ENCODE measurements at places on chromosomes 5 and 9.

GRCh38 chr9:134314039-134314949 is 12.0 kb upstream of the RXRA start:
- DNase-seq, result no peak

- DNase-seq, result no peak
These were observed 217.6 kb downstream of the NDUFS4 start for GRCh38 chr5:53777864-53778618.

DNA sequence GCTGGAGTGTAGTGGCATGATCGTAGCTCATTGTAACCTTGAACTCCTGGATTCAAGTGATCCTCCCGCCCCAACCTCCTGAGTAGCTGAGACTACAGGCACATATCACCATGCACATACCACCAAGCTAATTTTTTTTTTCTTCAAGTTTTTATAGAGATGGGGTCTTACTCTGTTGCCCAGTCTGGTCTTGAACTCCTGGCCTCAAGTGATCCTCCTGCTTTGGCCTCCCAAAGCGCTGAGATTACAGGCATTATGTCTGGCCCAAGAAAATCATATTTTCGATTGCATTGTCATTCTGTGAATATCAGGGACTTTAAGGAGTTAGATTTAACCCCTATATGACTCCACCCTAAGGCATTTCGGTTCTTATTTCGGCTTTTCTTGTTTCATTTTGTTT is 116.6 kb downstream of the VPS13A start:
- DNase-seq, result no peak

GRCh38 chr5:116911074-116911473 is 336.5 kb upstream of the SEMA6A start:
- no peak for DNase-seq

DNA sequence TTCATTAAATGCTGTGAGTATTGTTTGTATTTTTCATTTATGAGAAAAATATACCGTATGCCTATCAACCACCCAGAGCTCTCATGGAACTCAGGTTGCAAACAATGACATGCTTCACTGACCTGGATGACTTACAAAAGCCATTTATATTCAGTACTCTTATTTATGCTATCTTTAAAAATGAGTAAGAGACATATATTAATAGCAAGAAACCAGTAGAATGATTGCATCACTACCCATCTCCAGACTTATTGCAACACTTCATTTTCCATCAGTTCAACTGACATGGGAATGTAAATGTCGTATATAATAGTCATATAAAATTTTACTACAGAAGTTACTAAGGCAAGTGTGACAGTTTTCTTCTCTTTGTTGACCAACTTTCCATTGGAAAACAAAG is 69.1 kb downstream of the OTP start:
- DNase-seq, result no peak

DNA sequence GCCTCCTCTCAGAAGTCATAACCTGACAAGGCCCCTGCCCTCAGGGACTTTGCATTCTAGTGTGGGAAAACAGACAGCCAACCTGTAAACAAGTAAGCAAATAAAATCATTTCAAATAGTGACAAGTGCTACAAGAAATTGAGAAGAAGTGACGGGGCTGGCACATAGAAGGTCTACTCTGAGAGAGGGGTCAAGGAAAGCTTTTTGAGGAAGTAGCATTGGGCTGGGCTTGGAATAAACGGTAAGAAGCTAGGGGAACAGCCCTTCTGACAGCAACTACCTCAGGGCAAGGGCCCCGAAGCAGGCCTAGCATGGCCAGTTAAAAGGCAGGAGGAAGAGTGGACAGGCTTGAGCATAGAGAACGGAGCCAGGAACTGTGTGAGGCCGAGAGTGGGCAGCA is 4.8 kb upstream of the SLC2A8 start:
- no peak for DNase-seq

GRCh38 chr5:149221326-149221725 is 50.3 kb upstream of the AFAP1L1 start:
- DNase-seq, result no peak

DNA sequence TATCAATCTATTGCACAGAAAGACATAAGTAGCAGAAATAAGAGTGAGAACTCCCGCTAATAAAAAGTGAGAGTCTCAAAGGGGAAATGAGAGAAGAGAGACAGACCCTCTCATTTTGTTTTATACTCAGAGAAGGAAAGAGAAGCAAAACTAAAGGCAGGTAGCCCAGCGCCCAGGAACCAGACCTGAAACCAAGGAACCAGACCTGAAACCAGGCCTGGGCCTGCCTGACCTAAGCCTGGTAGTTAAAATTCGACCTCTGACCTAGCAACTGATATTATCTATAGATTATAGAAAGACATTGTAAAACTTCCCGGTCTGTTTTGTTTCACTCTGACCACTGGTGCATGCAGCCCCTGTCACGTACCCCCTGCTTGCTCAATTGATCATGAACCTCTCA is 134.5 kb upstream of the SEMA6A start:
- DNase-seq, result no peak

GRCh38 chr9:135014311-135015010 is 73.0 kb upstream of the OLFM1 start:
- DNase-seq, result no peak

DNA sequence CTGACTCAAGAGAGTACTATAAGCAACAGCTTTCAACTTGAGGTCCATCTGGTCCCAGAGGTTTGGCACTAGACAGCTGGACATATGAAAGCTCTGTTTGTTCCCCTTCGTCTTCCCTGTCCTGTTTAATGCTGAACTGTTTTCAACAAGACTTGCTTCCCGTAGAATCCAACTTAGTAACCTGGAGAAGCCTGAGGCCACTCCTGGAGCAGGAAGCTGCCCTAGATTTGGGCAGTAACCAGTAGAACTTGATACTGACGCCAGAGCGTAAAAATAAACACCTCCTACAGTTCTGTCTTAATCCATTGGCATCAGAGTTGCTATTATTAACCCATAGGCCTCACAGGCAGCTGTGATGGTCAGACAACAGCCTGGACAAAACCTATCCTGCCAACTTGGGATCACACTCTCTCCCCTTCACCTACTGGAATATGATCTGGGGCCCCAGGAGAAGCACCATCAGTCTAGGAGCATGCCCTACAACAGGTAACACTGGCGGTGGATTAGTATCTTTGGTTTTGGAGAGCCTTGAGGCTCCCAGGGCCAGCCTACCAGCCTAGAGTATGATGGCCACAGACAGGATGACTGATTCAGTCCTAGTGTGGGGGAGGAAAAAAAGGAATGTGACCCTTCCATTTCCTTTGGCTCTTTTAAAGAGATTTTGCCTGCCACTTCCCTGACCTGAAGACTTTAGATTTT is 29.2 kb downstream of the RUSC2 start:
- no peak for DNase-seq

GRCh38 chr9:14222149-14222835 is 91.6 kb downstream of the NFIB start:
- DNase-seq, result no peak

- DNase-seq, result no peak
These were observed 55.2 kb downstream of the ERBIN start for GRCh38 chr5:65981548-65981947.

GRCh38 chr5:71600783-71601182 is 13.6 kb downstream of the MCCC2 start:
- DNase-seq, result no peak

- no peak for DNase-seq
These were observed 14.2 kb downstream of the RFX3 start for GRCh38 chr9:3511551-3511950.

GRCh38 chr5:145983446-145983845 is 47.1 kb downstream of the SH3RF2 start:
- no peak for DNase-seq

DNA sequence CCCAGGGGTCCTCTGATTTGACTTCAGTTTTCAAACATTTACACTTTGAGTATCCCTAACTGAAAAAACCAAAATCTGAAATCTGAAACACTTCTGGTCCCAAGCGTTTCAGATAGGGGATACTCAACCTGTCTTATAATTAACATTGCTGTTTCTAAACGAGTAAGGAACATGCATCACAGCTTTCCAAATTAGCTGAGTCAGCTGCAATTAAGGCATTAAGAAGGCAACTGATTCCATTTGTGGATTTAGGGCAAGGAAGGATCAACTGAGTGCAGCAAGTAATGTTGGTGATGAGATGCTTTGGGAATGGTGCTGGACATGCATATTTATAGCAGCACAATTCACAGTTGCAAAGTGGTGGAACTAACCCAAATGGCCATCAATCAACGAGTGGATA is 168.6 kb downstream of the ACER2 start:
- DNase-seq, result no peak

- no peak for DNase-seq
These were observed 73.9 kb upstream of the UNC5A start for GRCh38 chr5:176736301-176736930.

- no peak for DNase-seq
These were observed 1.9 kb downstream of the LRRC26 start for GRCh38 chr9:137167747-137168572.

- no peak for DNase-seq
These were observed 8.7 kb downstream of the HINT1 start for GRCh38 chr5:131156385-131156784.

- no peak for DNase-seq
These were observed 233.2 kb downstream of the SLIT3 start for GRCh38 chr5:169067751-169068173.

- DNase-seq, result no peak
These were observed 28.4 kb upstream of the EBF1 start for GRCh38 chr5:159128070-159128541.

- no peak for DNase-seq
These were observed 4.3 kb downstream of the GPX3 start for GRCh38 chr5:151024440-151025249.

DNA sequence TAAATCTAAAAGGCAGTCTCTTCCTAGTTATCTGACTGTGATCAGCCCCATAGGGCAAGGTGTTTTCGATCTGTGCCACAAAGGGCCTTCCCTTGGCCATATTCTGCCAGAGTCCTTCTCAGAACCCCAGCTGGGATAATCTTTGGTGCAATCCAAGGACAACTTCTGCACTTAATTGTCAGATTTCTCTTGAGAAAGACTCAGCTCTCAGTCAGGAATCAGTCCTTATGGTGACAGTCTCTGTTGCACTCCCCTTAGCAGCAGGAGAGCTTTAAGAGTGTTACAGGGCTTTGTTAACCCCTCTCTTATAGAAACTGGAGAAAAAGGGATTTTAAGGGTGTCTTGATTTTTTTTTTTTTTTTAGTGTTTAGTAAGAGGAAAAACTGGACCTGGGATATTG is 15.4 kb upstream of the RFX3 start:
- no peak for DNase-seq

DNA sequence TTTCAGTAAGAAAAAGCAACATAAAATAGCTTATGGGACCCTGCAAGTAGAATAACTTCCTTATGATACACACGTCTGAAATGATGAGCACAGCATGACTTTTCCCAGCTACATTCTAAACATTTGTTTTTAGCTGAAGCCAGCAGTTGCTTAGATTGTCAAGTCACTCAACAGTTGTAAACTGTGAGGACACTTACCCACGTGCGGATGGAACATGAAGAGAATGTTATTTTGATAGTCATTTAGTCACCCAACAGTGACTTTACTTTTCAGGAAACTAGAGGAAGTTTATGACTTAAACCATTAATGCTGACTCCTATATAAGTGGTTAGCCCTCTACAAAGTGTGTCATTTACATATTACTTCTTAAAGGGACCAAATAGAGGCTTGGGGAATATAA is 3.0 kb downstream of the HACD4 start:
- no peak for DNase-seq

- DNase-seq, result no peak
These were observed 14.4 kb downstream of the HNRNPK start for GRCh38 chr9:83965350-83966208.

DNA sequence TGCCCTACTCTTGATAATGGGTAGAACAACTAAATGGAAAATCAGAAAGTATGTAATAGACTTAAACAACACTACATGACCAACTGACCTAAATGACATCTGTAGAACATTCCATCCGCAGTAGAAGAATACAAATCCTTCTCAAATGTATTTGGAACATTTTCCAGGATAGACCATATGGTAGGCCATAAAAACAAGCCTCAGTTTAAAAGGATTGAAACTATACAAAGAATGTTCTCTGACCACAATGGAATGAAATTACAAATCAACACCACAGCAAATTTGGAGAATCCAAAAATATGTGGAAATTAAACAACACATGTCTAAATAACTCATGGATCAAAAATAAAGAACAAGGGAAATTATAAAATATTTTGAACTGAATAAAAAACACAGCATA is 189.2 kb downstream of the NDUFS4 start:
- DNase-seq, result no peak

DNA sequence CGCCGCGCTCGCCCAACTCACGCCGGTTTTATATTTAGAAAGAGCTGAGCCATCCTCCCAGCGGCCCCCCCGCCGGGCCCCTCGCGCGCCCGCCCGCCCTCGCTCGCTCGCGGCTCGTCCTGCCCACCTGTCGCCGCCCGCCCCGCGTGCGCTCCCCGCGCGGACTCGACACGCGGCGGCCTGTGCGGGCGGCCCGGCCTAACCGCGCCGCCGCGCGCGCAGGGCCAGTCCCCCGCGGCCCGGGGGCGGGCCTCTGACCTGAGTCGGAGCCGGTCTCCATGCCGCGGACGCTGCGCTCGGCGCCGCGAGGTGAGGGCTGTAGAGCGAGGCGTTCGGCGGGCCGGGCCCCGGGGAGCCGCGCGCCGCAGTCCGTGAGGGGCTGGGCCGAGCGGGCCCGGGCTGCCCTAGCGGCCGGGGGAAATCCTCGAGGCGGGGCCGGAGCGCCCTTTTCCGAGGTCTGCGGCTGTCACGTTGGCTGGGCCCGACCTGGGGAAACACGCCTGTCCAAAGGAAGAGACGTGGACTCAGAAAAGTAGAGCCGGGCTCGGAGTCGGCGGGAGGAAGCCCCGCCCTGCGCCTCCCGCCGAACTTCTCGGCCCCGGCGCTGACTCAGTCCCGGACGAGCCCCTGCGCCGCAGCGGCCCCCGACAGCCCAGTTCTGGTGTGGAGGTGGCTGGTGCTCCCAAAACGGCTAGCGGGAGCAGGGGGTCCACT is at the start of gene ECPAS:
Gene ECPAS, minus strand, starts transcription at position 526 of the 714 bp plus-strand sequence. CDS start 11,465 bp downstream, outside the sequence.
- peak; percentile 61 for DNase-seq

DNA sequence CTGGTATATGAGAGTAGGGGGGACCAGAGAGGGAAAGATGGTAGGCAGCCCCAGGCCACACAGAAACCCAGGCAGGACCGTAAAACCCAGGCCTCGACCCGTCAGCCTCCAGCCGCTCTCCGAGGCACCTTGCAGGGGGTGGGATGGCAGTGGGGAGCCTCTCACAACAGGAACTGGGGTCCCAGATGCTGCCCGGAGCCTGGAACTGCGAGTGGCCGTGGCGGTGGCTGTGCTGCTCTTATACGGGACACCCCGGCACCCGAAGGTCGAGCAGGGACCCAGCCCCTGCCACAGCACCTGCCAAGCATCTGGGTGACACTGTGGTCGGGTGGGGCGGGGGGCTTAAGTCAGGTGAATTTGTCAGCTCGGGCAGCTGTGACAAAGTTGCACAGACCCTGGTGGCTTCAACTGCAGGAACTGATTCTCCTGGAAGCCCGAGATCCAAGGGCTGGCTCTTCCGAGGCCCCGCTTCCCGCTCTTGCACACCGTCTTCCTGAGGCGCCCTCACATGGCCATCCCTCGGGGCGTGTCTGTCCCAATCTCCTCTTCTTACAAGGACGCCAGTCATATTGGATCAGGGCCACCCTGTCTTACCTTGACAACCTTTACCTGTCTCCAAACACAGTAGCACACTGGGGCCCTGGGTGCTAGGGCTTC is 47.6 kb upstream of the EGFL7 start:
- DNase-seq, result no peak

- no peak for DNase-seq
These were observed 16.2 kb upstream of the TLE4 start for GRCh38 chr9:79555474-79556089.

- DNase-seq, result no peak
These were observed 36.9 kb upstream of the SLC1A3 start for GRCh38 chr5:36569491-36569890.

GRCh38 chr5:9615331-9615730 is 14.8 kb downstream of the TAS2R1 start:
- DNase-seq, result no peak

All from activated CD4-positive, alpha-beta T cell treated with anti-CD3 and anti-CD28 coated beads for 4 hours (primary cell).